ENCODE measurements at places on chromosomes 12 and 14.

DNA sequence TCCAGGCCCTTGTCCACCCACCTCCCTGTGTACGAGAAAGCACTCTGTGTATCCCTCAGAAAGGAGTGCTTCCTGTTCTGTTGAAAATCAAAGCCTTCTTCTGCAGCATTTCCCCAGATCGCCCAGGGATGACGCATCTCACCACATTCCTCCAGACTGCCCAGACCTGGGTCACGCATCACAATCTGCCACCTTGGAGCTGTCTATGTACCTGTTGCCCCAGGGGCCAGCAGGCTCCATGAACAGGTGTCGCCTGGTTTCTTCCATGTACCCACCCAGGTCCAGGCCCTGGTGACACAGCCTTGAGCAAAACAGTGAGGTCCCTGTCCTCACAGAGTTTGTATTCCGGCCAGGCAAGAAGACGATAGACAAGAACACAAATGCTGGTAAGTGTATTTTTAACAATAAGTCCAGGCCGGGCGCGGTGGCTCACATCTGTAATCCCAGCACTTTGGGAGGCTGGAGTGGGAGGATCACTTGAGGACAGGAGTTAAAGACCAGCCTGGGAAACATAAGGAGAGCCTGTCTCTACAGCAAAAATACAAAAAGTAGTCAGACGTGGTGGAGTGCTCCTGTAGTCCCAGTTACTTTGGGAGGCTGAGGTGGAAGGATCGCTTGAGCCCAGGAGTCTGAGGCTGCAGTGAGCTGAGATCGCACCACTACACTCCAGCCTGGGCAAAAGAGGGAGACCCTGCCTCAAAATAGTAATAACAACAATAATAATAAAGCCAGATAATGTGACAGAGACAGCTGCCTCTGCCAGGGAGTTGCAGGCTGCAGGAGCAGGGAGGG, 6.8 kb upstream of the PPP1R13B start:
- DNase-seq, result no peak

DNA sequence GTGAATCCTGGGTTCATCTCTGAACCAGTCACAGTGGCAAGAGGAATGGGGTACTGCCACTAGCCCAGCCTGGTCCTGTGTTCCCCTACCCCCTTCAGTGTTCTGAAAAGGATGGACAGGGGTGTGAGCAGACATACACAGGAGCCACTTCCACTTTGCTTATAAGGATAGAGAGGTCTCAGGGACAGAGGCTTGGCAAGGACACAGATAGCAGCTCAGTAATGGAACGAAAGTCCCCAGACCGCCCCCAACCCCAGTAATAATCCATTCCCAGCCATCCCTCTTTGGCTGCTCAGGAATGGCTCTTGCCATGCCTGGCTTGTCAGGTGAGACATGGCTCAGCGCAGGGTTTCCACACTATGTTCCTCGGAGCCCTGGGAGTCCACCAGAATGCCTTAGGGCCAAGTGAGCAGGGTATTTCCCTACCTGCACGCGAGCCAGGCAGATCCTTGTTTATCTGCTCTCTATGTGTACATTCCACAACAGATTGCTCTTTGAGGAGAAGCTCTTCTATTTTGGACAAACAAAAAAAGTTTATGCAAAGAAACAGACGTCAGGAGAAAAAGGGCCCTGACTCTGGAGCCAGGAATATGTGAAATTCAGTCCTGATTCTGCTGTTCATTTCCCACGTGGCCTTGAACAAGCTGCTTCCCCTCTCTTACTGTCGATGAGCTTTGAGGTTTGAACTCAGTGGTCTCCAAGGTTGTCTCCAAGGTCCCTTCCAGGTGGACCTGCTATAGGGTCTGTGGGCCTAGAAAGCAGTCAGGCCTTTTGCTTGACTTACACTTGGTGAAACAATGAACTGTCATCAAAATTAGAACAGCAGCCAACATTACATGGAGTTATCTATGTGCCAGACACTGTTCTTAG, 10.0 kb downstream of the UBE3B start:
- DNase-seq, result no peak

- DNase-seq, result no peak
These were observed 1021.5 kb upstream of the TMEM132C start for GRCh38 chr12:127245437-127245836.

DNA sequence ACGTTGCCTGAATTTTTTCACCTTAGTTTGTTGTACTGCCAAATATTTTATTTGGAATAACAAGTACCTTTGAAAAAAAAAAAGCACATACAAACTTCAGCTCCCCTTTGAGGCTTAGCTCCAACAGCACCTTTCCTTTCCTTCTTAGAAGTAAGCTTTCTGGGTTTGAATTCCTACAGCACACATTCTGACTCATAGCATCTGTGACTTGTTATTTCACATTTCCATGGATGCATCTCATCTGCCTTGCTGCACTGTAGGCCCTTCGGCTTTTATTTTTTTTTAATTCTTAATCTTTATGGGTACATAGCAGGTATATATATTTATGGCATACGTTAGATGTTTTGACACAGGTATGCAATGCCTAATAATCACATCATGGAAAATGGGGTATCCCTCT, 7.2 kb downstream of the LGALS3 start:
- no peak for DNase-seq

DNA sequence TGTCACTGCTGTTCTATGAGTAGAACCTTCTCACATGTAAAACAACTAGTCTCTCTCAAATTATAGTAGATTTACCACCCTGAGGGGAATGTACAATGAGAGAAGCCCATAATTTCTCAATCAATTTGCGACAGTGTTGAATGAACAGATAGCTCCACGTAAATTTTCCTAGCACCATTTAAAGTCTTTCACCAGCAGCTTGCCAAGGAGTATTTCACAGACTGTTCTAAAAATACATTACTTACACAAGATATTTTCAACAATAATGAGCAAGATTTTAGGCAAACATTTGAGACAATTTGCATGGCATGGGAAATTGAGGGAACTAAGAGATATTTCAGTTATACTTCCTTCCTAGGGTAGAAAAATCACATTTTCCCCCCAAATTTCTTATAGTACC, 151.6 kb downstream of the KICS2 start:
- no peak for DNase-seq

DNA sequence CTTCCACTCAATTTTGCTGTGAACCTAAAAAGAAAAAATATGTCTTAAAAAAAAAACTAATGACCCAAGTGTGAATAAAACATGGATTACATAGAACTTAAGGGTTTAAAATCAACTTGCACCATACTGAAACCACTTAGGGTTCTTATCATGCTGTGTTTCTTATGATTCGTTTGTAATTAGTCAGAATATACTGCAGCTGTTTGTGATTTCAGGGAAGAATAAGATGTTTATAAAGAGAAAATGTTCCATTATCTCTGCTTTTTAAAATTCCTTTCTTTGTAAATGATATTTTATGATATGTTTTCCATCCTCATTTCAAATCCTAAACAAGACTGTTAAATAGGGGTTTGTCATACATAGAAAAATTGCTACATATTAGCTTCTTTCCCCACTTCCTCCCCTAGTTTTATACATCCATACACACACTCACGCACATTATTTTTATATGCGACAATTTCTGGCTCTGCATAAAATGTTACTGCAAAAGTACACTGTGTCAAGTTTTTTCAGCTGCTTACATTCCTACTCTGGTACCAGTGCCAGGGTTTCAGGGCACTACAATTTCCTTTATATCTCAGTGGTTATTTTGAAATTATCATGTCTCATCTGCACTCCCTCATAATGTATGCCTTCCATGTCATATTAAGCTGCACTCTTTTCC, 275.2 kb upstream of the GARIN6 start:
- DNase-seq, result no peak

GRCh38 chr14:63472986-63473788, 70.0 kb downstream of the PPP2R5E start:
- DNase-seq, result no peak

DNA sequence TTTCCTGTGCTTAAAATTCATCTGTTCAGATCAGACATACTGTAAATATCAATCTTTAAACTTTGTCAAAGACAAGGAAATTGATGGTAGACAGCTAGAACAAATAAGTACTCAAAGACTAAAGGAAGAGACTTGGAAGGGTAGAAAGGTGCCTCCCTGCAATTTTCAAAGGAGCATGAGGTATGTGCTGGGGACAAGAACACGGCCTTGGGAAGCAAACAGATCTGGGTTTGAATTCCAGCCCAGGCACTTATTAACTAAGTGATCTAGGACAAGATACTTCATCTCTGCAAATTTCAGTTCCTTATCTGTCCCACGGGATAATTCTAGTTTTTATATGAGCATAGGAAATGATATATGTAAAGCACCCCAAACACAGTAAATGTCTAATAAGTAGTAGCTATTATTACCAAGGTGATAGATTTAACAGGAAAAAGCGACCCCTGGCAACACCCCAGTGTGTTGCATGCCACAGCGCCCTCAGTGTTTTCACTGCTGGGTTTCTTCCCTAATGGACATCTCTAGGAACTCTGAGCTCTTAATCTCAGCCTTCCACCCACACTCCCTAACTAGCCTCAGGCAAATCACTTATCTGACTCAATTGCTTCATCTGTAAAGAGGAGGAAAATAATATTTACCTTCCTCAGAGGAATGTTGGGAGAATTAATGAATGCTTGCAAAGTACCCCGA, 44.7 kb upstream of the BMP4 start:
- DNase-seq, result no peak

GRCh38 chr12:87283886-87284285, 745.3 kb downstream of the C12orf50 start:
- no peak for DNase-seq

- DNase-seq, result no peak
These were observed 26.1 kb upstream of the APOLD1 start for GRCh38 chr12:12759234-12759915.

GRCh38 chr12:43914391-43914790, 78.5 kb downstream of the TMEM117 start:
- DNase-seq, result no peak

GRCh38 chr12:1130164-1130563, 139.1 kb downstream of the ERC1 start:
- DNase-seq, result no peak

DNA sequence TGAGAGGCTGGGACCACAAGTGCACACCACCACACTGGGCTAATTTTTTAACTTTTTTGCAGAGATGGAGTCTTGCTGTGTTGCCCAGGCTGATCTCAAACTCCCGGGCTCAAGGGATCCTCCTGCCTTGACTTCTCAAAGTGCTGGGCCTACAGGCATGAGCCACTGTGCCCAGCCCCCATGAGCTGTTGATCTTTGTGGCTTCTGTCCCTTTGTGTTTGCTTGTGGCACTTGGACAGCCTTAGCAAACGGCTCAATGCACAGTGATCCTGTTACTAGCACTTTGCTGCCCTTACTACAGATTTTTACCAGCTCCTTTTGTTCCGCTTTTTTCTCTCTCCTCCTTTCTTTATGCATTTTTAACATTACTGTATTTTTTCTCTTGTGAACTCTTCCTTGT, 25.3 kb upstream of the EVL start:
- no peak for DNase-seq

GRCh38 chr12:126668538-126668937, 1598.4 kb upstream of the TMEM132C start:
- DNase-seq, result no peak

DNA sequence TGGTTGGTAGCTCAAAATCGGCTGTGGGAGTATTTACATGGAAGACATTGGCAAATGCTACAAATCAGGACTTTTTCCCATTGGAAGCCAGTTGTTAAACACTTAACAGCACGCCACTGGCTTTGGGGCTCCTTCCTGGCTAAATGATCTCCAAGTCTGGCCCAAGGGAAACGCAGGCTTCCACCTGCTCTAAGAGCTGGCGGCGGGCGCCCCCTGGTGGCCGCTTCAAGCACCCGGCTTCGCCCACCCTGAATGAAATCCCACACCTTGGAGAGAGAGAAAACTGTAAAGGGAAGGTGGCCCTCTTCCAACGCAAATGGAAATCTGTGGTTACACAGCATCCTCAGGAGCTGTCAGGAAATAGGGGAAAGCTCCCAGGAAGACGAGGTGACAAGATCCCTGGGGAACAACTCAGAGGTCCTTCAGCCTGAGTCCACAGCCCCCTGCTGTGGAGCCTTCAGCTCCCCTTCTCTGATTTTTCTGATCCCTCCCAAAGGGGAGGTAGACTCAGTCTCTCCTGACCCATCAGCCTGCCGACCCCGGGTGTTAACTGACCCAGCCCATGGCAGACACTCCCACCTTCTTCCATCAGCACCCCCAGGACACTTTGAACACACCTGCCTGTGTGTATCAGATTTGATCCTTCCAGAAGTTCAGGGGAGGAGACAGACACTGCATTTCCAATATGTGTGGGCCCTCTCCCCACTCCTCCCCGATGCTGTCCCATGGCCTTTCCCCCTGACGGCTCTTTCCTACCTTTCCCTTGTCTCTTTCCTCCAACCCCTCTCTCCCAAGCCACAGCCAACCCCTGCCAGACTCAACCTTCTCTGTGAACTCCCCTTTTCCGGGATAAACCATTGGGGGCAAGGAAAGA, 15.4 kb downstream of the SELPLG start:
- DNase-seq, result peak; percentile 58

GRCh38 chr12:7460375-7461259, 16.7 kb upstream of the CD163L1 start:
- no peak for DNase-seq

DNA sequence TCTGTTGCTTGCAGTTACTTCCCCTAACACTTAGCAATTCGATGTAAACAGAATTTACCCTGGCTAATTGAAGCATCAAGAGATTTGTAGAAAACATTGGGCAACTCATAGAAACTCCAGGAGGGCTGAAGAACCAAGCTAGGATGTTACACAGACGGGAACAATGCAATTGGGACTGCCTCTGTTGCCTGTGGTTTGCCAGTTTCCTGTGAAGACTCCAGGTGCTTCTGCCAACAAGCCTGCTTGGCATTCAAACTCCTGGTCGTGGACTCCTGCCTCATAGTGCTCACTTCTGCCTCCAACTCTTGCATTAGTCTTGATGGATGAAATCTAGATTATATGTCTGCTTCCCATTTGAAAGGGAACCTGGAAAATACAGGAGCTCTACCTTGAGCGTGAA, 246.0 kb downstream of the BMP4 start:
- no peak for DNase-seq

GRCh38 chr12:91007531-91008290, 2.9 kb upstream of the EPYC start:
- DNase-seq, result no peak

DNA sequence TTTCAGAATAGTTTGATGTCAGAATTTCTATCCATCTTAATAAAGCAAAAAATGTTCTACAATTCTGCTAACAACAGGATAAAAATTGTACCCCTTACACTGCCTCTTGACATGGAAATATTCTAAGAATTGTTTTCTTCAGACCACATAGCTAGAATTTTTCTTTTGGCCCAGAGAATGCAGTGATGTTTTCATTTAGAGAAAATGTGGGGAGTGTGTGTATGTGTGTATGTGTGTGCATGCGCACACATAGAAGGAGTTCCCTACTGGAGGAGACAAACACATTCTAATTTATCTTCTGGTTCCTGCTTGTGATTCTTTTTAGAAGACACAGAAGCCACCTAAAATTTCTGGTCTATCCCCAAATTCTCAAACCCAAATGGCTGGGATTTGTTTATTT, 1145.7 kb downstream of the VRK1 start:
- no peak for DNase-seq

GRCh38 chr14:54776361-54777001, 126.1 kb downstream of the GCH1 start:
- DNase-seq, result no peak

GRCh38 chr12:132222096-132222807, 78.0 kb downstream of the NOC4L start:
- DNase-seq, result no peak
